HTR-8/SVneo (cell line): ENCODE measurements at places on chromosomes 2 and 18.

- no peak for DNase-seq
Observed at GRCh38 chr2:134682726-134683125, 36.1 kb downstream of the TMEM163 start.

GRCh38 chr2:46827274-46828134, 88.1 kb downstream of the MCFD2 start:
- DNase-seq: no peak

GRCh38 chr18:35030277-35030989, 10.8 kb upstream of the MAPRE2 start:
- DNase-seq: no peak

- DNase-seq: no peak
Observed at GRCh38 chr2:55142518-55142917, 89.6 kb downstream of the CLHC1 start.

DNA sequence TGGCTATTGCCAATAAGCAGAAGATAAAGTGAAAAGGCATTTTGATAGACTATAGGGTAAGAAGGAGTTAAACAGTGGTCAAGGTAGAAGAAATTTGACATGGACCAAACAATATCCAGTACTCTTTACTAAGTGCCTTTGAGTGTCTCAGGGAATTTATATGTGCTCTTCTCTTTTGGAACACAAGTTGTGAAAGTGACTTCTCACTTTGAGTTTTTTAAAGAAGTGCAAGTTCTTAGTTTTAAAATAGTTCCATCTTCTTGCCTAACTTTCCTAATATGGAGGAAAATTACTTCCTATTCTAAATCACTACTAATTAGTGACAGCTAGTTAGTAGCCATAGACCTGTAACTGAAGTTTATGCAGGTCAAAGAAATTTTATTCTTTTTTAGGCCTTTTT, 63.4 kb downstream of the AFTPH start:
- DNase-seq: no peak

DNA sequence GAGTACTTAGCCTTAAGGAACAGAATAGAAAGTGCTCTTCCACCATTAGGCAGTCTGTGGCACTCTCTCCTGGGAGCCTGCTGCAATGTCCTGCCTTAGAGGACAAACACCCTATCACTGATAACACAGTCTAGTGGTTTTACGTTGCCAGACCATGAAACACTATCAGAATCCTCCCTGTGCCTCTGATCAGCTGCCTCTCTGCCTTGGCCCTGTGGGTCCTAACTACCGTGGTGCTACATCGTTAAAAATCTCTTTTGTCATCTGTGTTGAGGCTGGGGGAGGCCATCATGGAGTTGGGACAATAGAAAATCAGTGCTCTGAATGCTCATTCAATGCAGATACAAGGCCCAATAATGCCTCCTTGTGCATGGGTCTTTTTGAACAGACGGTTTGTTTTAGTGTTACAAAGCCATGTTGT, 11.9 kb upstream of the APCDD1 start:
- DNase-seq: no peak

GRCh38 chr2:54669677-54670484, 53.6 kb upstream of the EML6 start:
- peak; percentile 56 for DNase-seq

GRCh38 chr2:80489717-80490116, 185.2 kb upstream of the LRRTM1 start:
- DNase-seq: peak; percentile 35

DNA sequence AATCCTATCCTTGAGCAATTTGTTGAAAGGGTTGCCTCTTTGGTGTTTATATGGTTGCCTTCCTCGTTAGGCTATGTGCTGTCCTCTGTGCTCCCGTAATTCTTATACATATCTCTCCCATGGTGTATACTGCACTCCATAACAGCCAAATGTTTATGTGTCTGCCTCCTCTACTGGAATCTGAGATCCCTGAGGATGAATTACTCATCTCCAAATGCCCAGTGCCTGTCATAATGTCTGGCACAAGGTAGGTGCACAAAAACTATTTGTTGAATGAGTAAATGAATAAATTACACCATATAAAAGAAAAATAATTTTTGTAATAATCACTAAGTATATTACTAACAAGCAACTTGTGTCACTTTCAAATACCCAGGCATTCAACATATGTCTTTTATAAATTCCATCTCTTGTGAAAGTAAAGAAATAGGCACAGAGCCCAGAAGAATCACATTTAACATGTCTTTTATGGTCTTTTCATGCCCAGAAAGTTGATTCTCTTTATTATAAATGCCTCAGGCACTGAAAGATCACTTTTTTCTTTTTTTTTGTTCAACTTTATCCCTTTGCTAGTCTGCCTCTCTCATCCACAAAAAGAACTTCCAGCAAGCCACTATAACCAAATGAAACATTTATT, 164.9 kb downstream of the CCDC148 start:
- no peak for DNase-seq

- no peak for DNase-seq
Observed at GRCh38 chr18:76382275-76382674, 112.8 kb downstream of the ZNF516 start.

DNA sequence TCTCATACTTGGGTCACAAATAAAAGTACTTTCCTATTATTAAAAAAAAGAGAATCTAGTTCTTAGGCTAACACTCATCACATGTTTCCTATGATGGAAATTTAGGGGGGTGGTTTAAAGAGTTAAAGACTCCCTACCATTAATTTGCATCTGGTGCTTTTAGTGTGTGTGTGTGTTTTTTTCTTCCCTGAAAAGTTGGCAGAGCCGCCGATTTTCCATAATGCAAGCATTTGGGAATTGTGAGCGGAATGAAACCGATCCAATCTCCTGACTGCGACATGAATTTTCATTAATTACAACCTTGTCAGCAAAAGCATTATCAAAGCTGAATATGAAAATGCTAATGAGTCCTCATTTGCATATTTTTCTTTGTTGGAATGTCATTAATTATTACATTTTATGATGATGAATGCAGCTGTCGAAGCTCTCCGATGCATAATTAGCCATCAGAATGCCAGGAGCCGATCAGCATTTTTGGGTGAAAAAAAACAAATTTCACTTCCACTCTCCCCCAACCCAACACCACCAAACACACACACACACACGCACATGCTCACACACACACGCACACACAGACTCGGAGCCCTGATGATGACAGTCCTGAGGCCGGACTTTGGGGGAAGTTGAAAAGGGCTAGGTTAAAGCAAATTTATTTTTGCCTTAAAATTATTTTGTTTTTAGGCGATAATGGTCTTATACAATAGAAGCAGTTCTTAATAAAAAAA, 165.4 kb downstream of the TCF4 start:
- no peak for DNase-seq

DNA sequence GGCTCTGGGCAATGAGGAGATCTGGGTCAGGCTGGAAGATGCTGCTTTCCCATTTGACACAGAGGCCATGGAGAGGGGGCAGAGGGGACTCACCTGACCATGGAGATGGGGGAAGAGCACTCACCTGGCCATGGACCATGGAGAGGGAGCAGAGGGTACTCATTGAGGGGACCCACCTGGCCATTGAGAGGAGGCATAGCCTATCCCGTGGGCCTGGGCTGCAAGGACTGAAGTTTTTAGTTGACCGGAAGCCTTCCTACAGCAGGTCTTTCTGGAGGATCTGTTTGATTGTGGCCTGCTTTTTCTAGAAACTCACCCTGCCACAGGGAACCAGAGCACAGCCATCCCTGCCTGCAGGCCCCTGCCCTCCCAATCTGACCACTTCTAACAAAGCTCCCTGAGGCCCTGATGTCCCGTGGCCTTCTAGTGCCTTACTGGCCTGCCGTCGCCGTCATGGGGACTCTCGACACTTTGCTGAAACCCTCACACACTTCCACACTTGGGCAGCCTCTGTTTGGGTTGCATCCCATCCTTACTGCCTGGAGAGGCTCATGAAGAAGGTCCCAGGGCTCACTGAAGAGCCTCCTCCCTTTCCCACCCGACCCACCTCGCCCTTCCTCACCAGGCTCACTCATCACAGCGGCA, 5.1 kb upstream of the PROM2 start:
- no peak for DNase-seq

DNA sequence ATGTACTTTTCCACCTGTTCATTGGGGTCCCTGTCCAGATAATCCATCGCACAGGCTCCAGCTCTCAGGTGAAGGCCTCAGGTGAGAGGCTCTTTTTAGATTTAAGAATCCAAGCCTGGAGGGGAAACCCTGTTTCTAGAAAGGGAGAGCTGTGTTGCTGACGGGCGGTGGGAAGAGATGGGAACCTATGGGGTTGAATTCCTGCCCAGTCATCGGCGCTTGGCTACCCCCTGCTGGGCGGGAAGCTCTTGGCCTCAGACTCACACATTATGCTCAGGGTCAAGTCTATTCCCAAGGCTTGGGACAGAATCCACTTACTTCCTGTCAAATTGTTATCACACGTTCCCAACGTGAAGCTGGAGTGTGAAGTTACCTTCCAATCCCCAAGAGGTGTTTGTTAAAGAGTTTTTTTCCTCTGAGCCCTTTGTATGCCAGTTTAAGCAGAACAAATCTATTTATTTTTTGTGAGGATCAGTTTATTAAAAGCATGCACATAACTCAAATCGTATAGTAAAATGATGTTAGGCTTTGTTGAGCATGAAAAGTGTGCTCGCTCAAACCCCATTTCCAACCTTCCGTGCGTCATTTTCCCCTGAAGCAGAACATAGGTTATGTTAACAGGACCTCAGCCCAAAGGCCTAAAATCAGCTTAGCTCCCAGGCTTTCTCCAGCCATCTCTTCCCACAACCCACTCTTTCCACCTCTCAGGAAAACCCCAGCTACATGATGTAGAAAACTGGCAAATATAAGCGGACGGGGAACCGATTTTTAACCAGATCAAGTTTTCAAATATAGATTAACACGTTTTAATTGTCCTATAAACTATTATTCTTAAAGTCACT, 181.7 kb upstream of the ETAA1 start:
- peak; percentile 54 for DNase-seq

DNA sequence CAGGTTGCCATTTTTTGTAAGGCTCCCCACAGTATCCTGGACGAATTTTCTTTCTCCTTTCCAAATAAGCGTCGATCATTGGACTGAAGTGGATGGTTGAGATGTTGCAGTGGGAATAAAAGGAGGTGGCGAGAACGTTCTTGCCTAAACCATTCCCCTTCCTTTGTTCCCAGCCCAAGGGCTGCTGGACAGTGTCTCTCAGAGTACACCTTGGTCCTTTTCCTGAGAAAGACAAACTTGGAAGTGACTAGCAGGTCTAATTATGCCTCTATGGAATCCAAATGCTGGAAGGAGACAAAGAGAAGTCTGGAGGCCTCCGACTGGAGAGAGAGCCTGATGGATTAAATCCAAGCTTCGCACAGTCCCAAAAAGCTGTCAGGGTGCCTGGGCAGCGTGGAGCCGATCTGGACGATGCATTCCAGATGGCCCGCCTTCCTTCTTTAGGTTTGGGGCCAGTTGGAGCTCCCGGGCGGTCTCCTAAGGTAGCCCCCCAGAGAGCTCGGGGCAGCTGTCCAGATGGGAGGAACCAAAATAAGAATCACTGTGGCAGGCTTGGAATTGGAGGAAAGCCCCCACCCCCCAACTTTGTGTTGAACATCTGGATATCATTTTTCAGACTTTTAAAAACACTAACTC, 186.8 kb downstream of the TMEM247 start:
- DNase-seq: no peak

- no peak for DNase-seq
Observed at GRCh38 chr18:37065254-37065653, 236.3 kb downstream of the KIAA1328 start.

- DNase-seq: no peak
Observed at GRCh38 chr2:60002183-60002867, 551.1 kb downstream of the BCL11A start.

GRCh38 chr2:172743898-172744297, 8.3 kb downstream of the RAPGEF4 start:
- no peak for DNase-seq

- DNase-seq: no peak
Observed at GRCh38 chr2:238286551-238286950, 1.9 kb downstream of the PER2 start.

DNA sequence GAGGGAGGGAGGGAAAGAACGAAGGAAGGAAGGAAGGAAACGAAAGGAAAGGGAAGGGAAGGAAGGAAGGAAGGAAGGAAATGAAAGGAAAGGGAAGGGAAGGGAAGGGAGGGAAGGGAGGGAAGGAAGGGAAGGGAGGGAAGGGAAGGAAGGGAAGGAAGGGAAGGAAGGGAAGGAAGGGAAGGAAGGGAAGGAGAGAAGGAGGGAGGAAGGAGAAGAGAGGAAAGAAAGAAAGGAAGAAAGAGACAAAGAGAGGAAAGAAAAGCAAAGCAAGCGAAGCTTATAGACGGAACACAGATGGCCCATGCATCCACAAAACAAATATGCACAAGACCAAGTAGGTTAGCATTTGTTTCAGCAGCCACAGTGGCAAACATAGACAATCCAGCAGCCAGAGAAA, 20.4 kb upstream of the GALNT3 start:
- no peak for DNase-seq

GRCh38 chr18:68431111-68431921, 283.6 kb downstream of the TMX3 start:
- DNase-seq: no peak

- no peak for DNase-seq
Observed at GRCh38 chr2:19685731-19686130, 216.1 kb downstream of the TTC32 start.

GRCh38 chr2:54455563-54456361, at the start of gene SPTBN1:
SPTBN1 (plus strand) TSS chr2:54456327; CDS start chr2:54526419, 70,092 bp downstream.
- peak; percentile 85 for DNase-seq

DNA sequence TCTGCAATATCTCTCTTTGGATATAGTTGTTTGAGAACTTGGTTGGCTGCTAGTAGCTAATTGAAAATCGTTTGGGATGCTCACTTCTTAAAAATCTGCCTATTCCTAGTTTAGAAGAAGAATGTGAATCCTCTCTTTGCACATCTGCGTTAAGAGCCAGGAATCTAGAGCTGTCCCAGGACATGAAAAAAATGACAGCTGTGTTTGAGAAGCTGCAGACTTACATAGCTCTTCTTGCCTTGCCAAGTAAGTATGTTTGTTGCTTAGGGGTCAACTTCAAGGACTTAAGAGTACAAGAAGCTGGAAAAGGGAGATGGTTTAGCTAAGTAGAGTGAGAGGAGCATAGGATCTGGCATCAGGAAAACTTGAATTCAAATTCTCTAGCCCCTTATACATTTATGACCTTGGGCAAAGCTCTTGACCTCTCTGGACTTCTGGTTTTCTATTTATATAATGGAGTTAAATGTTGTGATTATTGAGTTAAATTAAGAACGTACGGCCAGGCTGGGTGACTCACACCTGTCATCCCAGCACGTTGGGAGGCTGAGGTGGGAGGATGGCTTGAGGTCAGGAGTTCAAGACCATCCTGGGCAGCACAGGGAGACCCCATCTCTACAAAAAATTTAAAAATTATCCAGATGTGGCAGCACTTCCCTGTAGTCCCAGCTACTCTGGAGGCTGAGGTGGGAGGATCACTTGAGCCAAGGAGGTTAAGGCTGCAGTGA, 55.2 kb upstream of the STON1 start:
- no peak for DNase-seq

- no peak for DNase-seq
Observed at GRCh38 chr2:233047206-233047605, 12.9 kb upstream of the INPP5D start.
